ENCODE measurements at places on chromosomes 5 and 9. TPM values are rescaled to one million over a fixed set of nuclear protein-coding genes. Genes with fewer than 3 reads are reported as not detected.

The PCDHGA11 gene
- 6.6 TPM for total RNA-seq

The COMMD10 gene
- total RNA-seq = 22.6 TPM

The CER1 gene
- total RNA-seq = not detected

GRCh38 chr5:81782811-81783210 is 31.9 kb upstream of the SSBP2 start:
- no peak overlapping the region for H3K4me3 ChIP-seq
- H3K27ac ChIP-seq = no peak overlapping the region
- no peaks in the 10 kb centered on the region for H3K36me3 ChIP-seq
- H3K27me3 ChIP-seq = no peaks in the 10 kb centered on the region
- DNase-seq = no peak

DNA sequence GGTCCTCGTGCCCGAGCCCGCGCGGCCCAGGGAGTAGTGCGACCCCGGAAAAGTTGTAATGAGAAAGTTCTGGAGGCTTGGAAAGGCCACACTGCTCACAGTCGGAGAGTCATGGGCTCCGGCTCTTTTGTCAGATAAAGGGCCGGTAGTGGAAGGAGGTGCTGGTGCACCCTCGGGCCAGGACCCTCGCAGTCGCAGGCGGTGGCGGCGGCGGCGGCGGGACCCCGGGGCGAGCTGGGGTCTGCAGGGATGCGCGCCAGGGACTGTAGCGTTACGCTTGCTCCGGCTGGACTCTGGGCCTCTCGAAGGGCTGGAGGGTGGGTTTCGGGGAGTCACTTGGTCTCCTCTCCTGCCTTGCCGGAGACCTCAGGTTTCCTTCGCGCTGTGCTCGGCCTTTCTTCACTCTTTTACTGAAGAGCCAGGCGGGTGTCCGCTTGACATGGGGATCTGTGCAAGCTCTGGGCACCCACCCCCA is 1.5 kb downstream of the RORB start:
- H3K4me3 ChIP-seq = peak overlapping the region; percentile 60
- H3K27ac ChIP-seq = peak overlapping the region; percentile 68
- H3K4me1 ChIP-seq = peaks cover 31% of the 10 kb centered on the region
- no peaks in the 10 kb centered on the region for H3K36me3 ChIP-seq
